AG09309 (cell line): ENCODE measurements at places on chromosomes 11 and 22.

DNA sequence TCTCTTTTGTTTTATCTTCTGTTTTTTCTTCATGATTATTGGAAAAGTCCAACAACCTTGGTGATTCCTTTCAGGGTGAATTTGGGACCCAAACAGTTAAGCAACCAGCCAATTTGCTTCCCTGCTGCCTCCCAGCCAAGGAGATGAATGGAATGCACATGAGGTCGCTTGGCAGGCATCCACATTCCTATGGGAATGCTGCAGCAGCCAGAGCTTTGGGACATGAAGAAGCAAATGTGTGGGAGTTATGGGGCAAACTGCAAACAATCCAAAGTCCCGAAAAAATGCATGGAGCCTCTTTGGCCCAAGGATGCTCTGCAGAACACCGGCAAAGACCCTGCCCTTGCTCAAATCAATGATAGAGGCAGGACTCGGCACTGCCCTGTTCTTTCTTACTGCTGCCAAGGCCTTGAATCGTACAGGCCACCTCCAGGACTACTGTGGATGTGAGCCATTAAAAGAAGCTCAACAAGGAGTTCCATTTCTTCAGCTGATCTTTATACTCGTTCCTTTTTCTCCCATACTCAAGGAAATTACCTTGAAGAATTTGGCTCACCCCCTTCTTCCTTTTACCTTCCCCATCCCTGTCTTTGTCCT, 117.3 kb upstream of the TEAD1 start:
- peak; percentile 89 for DNase-seq

DNA sequence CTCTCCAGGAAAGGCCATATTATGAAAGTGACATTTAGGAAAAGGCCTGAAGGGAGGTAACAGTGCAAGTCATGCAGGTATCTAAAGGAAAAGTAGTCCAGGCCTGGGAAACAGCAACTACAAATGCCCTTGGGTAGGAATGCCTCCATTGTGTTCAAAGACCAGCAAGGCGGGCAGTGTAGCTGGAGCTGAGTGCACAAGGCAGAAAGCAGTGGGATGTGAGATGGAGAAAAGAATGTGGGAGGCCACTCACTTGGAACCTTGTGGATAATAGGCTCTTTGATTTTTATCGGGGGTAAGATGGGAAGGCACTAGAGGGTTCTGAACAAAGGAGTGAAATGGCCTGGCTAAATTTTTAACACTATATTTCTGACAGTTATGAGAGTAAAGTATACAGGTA, 188.6 kb downstream of the PGR start:
- no peak for DNase-seq

GRCh38 chr22:50691521-50691920, 18.9 kb downstream of the SHANK3 start:
- DNase-seq, result peak; percentile 8

DNA sequence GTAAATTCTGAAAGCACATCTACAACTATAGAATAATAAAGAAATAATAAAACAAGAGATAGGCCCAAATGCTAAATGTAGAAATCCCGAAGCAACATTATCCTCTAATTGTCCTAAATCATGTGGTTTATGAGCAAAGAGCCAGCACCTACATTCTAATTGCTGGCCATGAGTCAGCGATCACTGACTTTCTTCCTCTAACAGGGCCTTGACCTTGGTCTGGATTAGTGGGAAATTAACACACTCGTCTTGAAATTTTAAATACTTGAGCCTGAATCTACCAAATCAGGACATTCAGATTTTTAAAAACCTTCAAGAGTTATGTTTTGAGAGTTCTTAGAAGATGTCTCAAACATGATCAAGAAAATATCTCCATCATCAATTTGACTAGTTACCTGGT, 727.6 kb downstream of the METTL15 start:
- DNase-seq, result no peak

DNA sequence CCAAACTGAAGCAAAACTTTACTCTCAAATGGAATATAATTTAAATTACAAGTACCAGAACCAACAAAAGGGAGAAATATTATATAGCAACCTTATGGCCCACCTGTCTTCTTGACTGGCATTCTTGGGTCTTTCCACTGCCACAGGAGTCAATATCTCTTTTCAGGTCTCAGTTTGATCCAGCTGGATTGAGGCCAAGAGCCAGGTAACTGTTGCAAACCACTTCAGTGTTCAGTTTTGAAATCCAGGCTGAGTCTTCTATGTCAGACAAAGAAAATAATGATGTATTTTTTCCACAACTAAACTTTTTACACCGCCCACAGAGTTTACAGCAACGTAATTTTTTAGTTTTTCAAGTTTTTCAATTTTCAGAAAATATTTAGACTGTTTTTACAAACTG, 648 bp downstream of the DLG2 start:
- DNase-seq, result no peak

GRCh38 chr11:111814557-111815320, 48.5 kb upstream of the PPP2R1B start:
- peak; percentile 55 for DNase-seq

DNA sequence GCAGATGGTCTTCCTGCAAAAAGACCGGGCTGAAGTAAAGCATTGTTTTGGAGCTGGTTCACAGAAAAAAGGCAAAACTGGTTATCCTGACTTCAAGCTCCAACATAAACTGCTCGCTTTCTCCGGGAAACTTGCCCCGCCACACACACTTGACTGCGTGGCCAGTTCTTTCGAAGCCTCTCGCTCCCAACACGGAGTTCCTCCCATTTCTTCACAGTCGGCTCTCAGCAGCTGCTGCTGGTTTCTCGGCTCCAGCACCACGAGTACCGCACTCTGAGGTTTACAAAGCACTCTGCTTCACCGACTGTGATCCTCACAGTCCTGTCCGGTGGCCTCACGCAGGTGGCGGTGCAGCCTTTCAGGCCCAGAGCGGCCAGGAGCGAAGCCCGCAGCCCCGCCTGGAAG, 264 bp downstream of the CHEK1 start:
- DNase-seq, result peak; percentile 11

GRCh38 chr11:36116161-36116560, 172.3 kb downstream of the LDLRAD3 start:
- DNase-seq, result no peak

GRCh38 chr22:32536352-32536751, 61.7 kb downstream of the FBXO7 start:
- DNase-seq, result no peak

- DNase-seq, result no peak
Observed at GRCh38 chr22:23570681-23571080, 9.4 kb downstream of the IGLL1 start.

GRCh38 chr22:31148488-31148887, 8.2 kb upstream of the PLA2G3 start:
- DNase-seq, result no peak

DNA sequence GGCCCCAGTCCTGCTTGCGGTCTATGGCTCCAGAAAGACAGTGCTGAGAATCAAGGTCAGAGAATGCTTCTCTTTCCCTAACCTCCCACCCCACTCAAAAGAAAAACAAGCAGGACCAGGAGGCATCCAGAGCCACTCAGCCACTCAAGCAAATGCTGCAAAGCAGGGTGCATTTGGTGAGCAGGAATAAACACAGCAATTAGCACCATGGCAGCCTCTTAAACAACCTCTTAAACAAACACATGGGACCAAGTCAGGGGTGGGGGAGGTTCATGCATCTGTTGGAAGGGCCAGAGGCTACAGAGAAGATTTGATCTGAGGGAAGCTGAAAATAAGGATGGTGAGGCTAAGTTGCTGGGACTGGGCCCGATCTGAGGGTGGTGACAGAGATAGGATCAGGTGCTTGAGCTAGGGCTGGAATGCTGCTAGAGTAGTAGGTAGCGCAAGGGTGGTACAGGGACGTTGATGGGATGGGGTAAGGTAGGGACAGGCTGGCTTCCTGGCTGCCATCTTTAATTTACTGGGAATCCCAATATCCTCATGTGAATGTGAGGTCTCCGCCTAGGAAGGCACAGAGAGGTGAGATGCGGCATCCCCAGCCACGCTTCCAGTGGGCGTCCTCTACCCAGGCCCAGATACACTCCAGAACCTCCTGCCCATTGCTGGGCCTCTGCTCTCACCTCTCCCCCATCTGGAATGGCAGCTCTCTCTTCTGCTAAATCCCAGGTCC, 26.6 kb upstream of the LMO1 start:
- DNase-seq, result no peak

GRCh38 chr11:28011813-28012212, 96.1 kb downstream of the KIF18A start:
- DNase-seq, result no peak

- no peak for DNase-seq
Observed at GRCh38 chr11:74702383-74703007, 28.7 kb downstream of the CHRDL2 start.

GRCh38 chr11:66365711-66366619, 5.6 kb downstream of the SLC29A2 start:
- DNase-seq, result no peak

- DNase-seq, result no peak
Observed at GRCh38 chr11:72155751-72156150, 20.2 kb downstream of the FOLR3 start.

DNA sequence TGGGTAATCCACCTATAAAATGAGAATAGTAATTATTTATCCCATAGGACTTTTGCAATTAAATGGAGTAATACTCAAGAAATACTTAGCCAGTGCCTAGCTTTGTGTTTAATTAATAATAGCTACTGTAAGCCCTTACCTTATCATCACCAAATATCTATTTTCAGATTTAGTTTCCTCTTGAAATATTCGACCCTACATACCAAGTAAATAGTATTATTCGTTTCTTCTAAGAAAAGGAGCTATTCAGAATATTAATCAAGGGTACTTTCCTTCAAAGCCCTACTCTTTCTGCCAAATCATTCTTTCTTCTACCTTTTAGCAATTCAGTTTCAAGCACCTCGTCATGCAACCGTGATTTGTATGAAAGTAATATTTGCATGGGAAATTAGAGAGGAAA, 6.7 kb downstream of the FBXO3 start:
- DNase-seq, result no peak

DNA sequence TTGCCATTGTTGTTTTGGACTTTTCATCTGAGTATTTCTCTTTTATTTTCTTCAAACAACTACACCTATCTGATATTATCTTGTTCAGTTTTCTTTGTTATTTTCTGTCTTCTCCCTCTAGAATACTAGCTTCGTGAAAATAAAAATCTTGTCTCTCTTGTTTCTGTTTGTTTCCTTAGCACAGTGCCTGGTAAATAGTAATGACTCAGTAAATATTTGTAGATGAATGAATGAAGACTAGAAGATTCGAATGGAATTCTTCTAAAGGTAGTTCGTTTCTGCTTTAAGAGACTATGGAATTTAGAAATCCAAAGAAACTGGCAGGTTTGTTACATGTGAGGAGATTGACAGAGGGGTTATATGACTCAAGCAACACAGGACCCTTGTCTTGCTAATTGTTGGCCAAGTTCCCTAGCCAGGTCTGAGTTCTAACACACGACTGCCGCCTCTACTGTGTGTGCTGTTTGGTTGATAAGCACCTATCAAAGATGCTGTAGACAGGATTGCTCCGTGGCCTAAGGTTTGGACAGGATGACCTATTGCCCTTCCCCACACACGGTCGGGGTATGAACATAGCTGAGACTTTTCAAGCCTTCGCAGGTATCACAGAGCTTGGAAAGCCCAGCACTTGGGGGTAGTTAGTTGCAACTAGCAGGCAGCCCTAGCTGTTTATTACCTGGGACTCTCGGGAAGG, 831 bp upstream of the TMEM135 start:
- no peak for DNase-seq

DNA sequence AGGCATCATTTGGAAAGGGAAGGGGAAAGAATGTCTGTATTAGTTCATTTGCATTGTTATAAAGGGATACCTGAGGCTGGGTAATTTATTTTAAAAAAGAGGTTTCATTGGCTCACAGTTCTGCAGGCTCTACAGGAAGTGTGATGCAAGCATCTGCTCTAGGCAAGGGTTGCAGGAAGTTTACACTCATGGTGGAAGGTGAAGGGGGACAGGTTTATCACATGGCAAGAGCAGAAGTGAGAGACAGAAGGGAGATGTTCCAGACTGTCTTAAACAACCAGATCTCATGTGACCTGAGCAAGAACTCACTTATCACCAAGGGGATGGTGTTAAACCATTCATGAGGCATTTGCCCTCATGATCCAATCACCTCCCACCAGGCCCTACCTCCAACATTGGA, 90.6 kb downstream of the CCDC83 start:
- no peak for DNase-seq

DNA sequence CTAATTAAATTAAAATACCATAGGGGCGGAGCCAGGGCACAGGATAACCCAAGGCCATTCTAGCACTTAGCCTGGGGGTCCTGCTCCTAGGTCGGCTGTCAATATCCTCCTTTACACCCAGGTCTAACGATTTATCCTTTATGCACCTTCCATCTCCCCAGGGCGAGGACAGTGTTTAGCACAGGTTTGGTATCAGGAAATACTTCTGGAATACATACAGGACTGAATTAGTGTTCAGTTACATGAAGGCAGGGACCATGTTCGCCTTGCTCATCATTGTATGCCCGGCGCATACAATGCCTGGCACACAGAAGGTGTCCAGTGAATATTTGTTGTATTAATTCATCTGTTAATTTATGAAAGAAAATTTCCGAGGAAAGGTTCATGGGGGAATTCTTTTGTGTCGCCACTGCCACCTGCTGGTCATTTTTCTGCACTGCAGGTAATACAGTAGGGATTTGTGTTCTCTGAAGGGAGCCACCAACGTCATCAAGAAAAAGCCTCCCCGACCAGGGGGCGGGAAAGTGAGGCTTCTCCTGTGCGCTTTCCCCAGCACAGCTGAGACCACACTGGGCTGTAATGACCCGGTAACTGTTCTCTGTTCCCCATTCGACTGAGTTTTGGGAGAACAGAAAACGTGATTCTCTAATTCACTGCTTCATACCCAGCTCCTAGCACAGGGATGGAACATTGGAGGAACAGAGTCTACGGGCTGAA, 68.7 kb upstream of the ASPHD2 start:
- DNase-seq, result no peak

- no peak for DNase-seq
Observed at GRCh38 chr22:31630331-31631329, 31.4 kb downstream of the PISD start.

DNA sequence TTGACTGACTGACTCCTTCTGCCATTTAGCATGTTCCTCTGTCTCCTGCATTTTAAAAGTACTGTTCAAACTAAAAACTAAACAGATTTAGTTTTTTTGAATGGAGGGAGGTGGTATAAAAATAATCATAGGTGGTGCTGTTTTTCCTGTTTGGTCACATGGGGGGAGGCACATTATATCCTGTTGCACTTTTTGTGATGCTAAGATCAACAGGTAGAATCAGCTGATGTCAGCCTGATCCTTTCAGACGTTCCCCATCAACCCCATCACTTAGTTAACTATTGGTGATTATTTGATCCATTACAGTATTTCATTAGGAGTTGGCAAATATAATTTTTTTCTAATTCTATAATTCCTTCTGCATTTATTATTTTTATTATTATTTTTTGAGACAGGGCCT, 5.1 kb upstream of the OSBP2 start:
- no peak for DNase-seq

DNA sequence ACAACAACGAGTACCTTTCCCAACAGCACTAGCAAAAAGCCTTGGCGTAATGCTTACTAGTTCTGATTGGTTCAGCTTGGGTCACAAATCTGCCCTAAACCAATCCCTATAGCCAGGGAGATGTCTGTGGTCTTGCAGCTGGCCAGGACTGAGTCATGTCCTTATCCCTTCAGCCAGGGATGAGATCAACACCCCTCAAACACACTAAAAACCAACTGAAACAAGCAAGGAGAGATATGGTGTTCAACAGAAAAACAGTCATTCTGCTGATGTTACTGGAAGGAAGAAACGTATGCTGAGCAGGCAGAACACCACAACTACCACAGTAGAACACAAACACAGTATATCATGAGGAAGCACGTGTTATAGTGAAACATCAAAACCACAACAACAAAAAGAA, 375.6 kb downstream of the LARGE1 start:
- no peak for DNase-seq
